ENCODE measurements at places on chromosomes 5 and 9.

- DNase-seq = no peak
Measured at GRCh38 chr9:130262061-130262745, 3.4 kb upstream of the HMCN2 start.

GRCh38 chr5:57725658-57726504, 243.3 kb upstream of the ACTBL2 start:
- DNase-seq = no peak

DNA sequence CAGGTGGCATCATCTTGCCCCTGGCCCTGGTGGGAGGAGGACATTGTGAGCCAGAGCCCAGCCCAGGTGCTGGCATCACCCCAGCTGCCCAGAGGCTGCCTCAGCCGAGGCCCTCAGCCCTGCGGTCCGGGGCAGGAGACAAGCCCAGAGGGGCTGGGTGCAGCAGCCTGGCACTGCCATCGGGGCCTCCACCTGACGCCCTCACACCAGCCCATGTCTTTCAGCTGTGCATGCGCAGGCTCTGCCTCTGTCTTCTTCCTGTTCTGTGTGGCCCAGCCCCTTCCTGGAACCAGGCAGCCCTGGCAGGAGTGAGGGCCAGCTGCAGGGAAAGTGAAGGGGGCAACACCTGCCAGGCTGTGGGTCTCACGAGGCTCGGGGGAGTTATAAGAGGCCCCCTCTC, 4.8 kb upstream of the CEL start:
- peak; percentile 18 for DNase-seq

GRCh38 chr5:143354025-143354424, 49.5 kb downstream of the NR3C1 start:
- no peak for DNase-seq

DNA sequence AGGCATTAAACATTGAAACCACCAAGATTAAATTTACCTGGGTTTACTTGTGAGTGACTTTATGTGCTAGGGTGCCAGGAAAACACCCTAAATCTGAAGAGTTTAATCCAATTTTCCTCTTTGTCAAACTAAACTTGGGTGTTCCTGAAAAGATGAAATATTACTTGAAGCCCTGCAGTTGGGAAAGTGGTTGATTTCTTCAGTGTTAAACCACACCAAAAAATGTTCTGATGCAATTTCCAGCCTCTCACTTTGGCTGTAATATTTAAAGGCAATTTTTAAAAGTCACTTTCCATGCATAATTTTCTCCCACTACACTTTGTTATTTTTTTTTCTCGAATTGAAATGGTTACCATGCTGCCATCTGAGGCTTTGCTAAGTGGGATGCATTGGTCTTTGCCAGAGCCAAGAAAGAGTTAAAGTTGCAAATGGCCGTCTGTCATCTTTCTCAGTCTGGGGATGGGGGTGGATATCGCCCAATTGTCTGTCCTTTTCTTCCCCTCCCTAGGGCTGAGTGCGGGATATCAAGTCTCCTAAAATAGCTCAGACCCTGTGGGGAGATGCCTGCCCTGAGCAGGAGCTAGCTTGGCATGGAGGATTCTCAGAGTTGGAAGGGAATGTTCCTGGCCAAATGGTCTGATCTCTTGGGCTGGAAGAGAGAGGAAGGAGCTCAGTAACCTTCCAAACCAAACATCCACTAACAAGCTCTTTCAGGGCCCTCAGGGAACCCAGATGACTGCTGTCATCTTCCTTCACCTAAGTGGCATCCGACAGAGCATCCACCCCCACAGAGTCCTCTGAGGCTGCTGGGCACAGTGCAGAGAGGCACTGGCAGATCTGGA, 13.6 kb upstream of the SHB start:
- no peak for DNase-seq

DNA sequence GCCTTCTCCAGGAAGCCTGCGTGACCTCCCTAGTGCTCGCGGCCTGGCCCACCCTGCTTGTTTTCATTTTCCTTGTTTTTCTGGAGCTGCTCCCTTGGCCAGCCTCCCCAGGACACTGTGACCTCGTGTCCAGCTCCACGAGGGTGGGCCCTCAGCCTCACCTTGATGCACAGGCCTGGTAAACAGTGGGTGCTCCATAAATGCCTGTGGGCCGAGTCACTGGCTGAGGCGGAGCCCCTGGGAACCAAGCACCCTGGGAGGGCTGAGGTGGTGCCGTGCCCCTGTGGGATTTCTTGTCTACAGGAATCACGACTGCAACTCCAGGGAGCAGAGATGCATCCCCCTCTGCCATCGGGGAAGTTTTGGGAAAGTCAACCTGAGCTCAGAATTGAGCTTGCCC, 17.2 kb downstream of the FAM163B start:
- no peak for DNase-seq

GRCh38 chr9:123893831-123894460, 36.0 kb downstream of the DENND1A start:
- no peak for DNase-seq

- DNase-seq = peak; percentile 1
Measured at GRCh38 chr9:19663570-19663969, 125.3 kb downstream of the SLC24A2 start.

DNA sequence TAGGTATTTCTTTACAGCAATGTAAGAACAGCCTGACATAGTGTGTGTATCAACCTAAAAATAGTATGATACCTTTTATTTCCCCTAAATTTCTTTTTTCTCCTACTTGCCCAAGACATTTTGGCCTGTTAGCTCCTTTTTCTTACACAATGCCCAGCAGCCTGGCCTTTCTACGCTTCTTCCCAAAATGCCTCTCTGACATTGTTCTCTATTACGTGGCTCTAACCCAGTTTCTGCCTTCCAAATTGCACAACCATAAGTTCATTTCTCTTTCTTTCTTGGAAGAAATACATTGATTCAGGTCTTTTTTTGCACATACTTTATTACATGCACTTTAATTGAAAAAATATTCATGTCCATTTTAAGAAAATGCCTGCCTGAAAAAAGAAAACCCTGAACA, 408.2 kb downstream of the PRR16 start:
- DNase-seq = no peak

GRCh38 chr5:152277936-152278335, 127.1 kb downstream of the NMUR2 start:
- no peak for DNase-seq

DNA sequence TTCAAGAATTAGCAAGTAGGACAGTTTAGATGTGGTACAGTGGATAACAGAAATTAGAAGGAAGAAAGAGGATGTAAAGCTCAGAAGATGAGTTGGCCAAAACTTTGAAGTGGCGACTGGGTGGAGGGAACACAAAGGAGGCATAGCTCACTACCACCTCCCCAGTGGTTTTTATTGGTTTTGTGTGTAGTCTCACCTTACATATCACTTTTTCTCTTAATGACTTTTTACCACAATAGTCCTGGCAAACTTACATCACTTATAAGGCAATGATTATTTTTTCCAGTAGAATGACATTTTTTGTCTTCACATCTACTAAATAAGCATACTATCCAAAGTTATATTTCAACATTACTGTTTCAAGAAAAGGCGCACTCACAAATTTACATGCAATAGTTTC, 49.2 kb upstream of the FBN2 start:
- DNase-seq = no peak

- no peak for DNase-seq
Measured at GRCh38 chr9:81595887-81596543, 93.3 kb downstream of the TLE1 start.

DNA sequence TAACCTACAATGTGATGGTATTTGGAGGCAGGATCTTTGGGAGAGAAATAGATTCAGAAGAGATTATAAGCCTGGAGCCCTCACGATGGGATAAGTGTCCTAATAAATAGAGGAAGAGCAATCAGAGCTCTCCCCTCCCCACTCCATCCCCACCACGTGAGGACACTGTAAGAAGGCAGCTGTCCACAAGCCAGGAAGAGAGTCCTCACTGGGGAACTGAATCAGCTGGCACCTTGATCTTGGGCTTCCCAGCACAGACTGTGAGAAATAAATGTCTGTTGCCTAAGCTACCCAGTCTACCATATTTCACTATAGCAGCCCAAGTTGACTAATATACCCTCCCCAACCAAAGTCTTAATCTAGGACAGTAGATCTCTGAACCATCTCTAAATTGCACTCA, 118.1 kb downstream of the SUSD1 start:
- DNase-seq = no peak

DNA sequence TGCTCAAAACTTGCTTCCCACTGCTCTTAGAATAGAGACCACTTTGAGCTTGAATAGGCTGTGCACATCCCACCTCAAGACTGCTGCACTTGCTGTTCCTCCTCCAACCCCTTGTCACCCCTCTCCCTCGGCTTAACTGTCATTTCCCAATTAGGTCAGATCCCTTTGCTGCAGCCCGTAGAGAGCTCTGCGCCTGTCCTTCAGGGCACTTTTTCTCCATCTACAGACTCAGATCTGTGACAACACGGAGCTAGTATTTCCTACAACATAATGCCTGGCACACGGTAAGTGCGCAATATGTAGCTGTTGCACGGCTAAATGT, 485 bp upstream of the HABP4 start:
- DNase-seq = no peak

- no peak for DNase-seq
Measured at GRCh38 chr5:151100681-151101080, 19.8 kb upstream of the TNIP1 start.

GRCh38 chr9:125495172-125496119, 211.6 kb downstream of the MAPKAP1 start:
- no peak for DNase-seq

- DNase-seq = no peak
Measured at GRCh38 chr9:20984506-20984905, 46.9 kb downstream of the HACD4 start.

- peak; percentile 50 for DNase-seq
Measured at GRCh38 chr9:3528451-3528850, 2.6 kb upstream of the RFX3 start.

DNA sequence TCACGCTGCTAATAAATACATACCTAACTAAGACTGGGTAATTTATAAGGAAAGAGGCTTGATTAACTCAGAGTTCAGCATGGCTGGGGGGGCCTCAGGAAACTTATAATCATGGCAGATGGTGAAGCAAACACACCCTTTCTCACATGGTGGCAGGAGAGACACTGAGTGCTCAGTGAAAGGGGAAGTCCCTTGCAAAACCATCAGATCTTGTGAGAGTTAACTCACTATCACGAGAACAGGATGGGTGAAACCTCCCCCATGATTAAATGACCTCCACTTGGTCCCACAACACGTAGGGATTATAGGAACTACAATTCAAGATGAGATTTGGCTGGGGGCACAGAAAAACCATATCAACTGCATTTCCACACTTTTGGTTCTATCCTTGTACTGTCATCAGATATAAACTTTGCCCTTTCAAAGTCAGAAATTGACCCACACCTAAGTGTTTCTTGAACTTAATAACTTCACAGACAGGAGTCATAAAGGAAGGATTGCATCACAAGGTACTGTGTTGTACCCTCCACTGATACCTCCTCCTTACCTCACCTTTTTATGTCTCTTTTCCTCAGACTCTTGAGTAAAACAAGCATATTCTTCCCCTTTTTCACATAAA, 319.1 kb upstream of the PIK3R1 start:
- DNase-seq = no peak

DNA sequence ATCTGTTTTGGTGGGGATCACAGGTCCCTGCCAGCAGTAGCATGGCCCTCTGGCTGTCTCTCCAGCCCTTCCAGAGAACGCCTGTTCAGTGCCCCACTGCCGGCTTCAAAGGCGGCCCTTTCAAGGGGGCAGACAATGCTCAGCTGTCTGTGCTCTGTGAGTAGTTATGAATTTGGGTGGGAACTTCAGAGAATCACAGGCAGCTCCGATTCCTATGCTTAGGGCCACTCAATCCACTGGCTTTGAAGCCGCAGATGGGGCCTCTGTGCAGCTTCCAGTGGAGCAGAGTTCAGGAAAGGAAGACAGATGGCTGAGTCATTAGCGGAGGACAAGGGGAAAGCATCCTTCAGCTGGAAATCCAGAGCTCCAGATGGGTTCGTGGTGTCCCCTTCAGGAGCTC, 42.4 kb downstream of the NKX2-5 start:
- no peak for DNase-seq

GRCh38 chr9:14888875-14889274, 21.4 kb downstream of the FREM1 start:
- no peak for DNase-seq

DNA sequence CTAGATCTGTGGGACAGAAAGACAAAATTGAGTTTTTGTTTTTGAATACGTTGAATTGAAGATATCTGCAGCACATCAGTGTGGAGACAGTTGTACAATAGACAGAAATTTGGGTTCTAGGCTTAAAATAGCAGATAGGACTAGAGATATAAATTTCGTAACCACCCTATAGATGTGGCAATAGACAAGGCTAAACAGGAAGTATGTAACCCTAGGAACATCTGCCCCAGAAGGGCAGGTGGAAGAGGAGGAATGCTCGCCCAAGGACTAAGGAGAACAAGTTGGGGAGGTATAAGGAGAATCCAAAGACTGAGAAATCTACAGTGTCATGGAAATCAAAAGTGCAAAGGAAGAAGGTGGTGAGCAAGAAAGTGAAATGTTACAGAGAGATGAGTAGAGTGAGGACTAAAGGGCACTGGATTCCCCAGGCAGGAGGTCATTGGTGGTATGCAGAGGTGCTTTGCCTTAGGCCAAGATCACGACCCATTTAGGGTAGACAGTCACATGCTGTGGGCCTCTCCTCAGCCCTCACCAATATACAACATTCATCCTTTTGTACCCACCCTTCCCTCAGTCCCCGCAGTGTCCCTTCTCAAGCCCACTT, 109.1 kb upstream of the ELL2 start:
- no peak for DNase-seq

GRCh38 chr5:6475626-6476312, 27.1 kb downstream of the UBE2QL1 start:
- DNase-seq = no peak

GRCh38 chr5:163706053-163706771, 200.8 kb downstream of the MAT2B start:
- no peak for DNase-seq

DNA sequence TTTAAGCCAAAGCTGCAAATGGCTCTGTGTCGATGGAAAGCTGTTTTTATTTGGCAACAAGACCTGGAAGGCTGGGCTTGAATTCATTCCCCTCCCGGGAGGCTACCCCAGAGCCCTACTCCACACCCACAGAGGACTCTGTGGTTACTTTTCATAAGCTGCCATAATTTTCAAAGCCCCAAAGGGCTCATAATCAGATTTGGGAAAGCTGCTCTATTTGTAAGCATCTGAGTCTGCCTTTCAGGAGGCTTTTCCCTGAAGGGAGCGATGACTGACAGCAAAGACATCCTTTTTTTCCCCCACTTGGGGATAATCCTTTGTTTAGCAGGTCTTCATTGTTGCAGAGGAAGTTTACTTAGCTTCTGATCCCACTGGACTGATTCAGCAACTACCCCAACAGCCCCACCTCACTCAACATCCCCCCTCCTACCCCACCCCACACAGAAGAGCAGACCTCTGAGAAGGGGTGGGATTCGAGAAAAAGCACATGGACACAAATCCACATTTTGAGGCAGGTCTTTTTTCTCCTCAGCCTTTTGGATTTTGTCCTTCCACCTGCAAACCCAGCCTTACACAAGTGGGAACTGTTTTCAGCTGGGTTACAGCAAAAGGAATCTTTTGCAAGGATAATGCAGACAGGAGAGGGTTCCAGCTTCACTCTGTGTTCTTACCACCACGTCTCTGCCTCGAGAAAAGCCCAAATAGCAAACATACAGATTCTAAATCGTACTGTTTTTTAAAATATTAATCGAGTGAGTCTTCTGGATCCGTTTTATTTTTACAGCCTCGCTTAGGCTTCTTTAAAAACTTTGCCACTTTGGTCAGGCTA, 244.4 kb upstream of the TUT7 start:
- DNase-seq = no peak
